GM04504 (cell line): ENCODE measurements at places on chromosomes 7 and 10.

- no peak for DNase-seq
Observed at GRCh38 chr10:4892681-4893080, 66.7 kb downstream of the AKR1E2 start.

- DNase-seq, result no peak
Observed at GRCh38 chr10:93711891-93712290, 9.5 kb upstream of the FRA10AC1 start.

DNA sequence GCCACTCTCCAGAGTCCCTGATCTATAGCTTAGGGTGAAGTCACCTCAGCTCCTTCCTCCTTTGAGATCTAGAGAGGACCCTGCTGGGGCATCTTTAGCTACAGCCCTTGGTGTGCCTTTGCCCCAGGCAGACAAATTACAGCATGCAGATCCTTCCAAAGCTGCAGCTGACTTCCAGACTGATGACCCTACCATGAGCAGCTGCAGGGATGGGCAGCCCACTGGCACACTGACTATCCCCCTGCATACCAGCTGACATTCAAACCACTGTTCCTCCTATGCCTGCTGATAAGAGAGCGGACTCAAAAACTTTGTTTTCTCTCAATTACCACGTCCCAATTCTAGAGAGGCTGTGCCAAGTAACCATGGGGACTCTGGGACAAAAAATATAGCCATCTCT is 70.6 kb downstream of the COL13A1 start:
- no peak for DNase-seq

DNA sequence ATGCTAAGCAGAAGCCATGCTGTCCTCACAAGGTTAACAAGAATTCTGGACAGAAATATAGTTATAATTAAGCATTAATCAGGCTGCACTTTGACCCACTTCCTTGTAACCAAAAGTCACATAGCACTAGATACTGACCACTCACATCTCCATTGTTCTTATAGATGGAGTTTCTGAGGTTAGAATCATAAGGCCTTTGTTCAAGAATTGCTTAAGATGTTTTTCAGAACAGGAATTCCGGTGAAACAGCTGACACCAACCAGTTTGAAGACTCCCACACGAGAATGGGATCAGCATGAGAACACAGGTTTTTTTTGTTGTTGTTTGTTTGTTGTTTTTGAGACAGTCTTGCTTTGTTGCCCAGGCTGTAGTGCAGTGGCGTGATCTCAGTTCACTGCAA is 488.3 kb upstream of the NRP1 start:
- no peak for DNase-seq

DNA sequence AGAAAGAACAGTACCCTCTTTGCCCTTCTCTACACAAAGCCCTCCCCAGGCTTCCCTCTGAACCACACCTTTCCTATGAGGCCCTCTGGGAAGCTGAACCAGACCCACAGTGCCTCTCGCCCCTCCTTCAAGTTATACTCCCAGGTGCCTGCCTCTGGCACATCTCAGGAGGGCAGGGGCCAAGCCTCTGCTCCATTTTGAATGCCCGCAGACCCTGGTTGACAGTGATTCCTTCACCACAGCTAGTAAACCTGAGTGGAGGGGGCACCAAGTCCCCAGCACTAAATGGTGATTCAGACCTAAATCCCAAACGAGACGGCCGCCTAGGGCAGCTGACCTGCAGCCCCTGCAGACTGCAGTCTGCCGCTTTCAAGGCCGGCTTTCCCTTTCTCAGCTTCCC is 230.5 kb upstream of the ZNF32 start:
- DNase-seq, result no peak

DNA sequence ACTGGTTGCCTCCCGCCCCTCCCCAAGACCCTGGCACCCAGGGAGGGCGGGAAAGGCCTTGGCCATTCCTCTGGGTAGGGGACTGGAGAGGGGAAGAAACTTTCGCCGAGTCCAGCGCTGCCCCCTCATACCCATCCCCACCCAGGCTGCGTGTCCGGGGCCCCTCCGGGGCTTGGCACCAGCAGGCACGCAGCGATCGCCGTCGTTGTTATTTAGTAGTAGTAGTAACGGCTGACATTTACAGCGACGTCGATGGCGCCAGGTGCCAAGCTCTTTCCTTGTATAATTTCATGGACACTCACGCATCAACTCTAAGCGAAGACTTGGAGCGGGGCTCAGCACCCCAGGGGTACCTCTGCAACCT is 3.3 kb upstream of the PDGFA start:
- no peak for DNase-seq

DNA sequence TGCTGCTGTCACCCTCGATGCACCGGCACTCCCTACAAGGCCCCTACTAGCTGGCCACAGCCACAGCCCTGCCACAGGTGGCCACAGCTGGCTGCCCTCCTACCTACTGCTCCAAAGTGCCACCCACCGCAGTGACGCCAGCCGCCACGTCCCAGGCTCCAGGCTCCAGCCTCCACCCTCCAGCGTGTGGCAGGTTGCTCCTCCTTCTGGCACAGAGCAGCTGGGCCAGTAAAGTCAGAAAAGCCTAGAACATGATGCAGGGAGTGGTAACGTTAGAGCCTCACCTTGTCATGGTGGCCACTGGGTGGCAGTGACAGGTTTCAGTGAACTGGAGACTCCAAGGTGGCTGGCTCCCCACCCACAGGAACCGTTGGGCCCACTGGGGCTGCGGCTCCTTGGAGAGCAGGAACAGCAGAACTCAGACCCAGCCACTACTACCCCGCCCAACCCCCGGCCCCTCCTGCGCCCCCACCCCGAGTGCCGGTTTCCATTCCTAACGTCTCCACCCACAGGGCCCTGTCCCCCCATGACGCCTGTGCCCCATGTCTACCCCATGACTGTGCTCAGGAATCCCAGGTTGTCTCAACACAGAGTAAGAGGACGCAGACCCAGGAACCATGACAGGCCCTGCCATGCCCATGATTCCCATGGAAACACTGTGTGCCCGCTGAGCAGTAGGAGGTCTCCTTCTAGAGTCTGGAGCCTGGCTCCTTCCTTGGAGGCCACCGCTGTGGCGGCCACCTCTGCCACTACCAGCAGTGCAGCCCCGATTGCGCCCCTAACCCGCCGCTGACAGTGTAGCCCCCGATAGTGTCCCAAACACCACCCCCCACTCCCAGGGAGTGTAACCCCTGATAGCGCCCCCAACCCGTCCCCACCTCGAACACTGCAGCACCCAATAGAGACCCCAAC is 52.3 kb upstream of the ZNF33B start:
- no peak for DNase-seq

GRCh38 chr7:75971961-75972763 is 22.2 kb downstream of the TMEM120A start:
- DNase-seq, result no peak

- no peak for DNase-seq
Observed at GRCh38 chr7:93719546-93719945, 145.0 kb upstream of the CALCR start.

DNA sequence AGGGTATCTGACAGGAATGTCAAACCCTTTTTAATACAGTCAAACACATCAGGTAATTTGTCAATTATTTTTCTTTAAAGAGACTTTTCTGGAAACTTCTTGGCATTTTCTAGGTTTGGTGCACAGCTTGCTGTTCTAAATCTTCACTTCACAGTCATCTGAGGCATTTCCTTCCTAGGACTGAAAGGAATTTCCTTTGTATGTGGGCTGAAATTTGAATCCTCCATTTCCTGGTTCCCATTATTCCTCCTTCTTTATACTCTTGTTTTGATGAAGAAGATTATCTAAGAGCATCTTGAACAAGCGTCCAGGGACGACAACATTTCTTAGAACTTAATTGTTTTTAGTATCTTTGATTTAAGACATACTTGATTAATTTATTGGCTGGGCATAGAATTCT is 24.9 kb downstream of the CALD1 start:
- no peak for DNase-seq

DNA sequence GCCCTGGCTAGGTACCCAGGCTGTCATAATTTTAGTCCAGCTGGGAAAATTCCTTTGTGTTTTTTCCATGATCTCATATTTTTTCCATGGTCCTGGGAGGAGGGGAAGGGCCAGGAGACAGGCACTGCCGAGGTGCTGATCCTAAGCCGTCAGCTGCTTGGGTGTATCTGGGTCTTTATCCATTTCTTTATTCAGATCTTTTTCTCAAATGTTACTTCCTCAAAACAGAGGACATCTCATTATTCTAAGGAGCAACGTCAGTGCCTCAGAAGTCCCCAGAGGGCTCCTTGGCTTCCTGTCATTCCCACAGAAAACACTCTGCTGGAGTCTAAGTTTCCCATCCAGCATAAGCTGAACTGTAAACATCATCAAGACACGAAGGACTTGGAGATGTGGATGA is 2.8 kb upstream of the OR6V1 start:
- DNase-seq, result no peak

- peak; percentile 22 for DNase-seq
Observed at GRCh38 chr7:7761974-7762779, 43.8 kb upstream of the RPA3 start.

GRCh38 chr10:81541517-81541916 is 333.5 kb upstream of the NRG3 start:
- DNase-seq, result no peak
